ENCODE measurements at places on chromosomes 2 and 18.

GRCh38 chr18:3626929-3627458 lies 177.0 kb downstream of the TGIF1 start:
- H3K4me1 ChIP-seq, result peaks cover 9% of the 10 kb centered on the region
- H3K36me3 ChIP-seq, result no peaks in the 10 kb centered on the region
- H3K4me3 ChIP-seq, result no peak overlapping the region
- no peaks in the 10 kb centered on the region for H3K27me3 ChIP-seq

- no peaks in the 10 kb centered on the region for H3K4me1 ChIP-seq
- DNase-seq, result no peak
- H3K4me3 ChIP-seq, result no peak overlapping the region
- H3K27ac ChIP-seq, result no peak overlapping the region
- no peaks in the 10 kb centered on the region for H3K27me3 ChIP-seq
Observed at GRCh38 chr2:221267773-221268425, 304.2 kb downstream of the EPHA4 start.

DNA sequence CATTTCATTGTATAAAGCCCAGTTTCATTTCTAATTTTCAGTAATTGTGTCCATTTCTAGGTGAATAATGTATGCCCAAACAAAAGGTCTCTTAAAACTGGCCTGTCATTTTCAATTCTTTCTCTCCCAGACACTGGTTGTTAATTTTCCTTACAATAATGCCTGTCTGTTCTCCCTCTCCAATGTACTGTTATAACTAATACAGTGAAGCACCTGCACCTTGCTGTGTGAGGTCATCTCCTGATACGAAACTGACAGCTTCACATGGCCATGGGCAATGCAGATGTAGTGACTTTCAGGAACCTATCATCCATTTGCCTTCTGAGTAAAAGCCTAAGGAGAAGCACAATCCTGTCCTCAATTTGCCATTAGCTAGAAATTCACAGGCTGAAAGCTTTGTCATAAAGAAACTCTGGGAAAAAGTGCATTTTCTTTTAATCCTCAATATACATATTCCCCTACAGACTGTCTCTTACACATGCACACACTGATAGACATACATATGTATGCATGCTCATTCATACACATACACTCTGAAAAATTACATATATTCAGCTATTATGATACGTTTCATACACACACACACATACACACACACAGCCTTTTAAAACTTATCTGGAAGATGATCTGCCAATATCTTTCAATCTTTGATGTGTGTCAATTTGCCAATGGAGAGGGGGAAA lies 1030.3 kb downstream of the TDRD15 start:
- no peak overlapping the region for H3K27ac ChIP-seq
- no peak overlapping the region for H3K4me3 ChIP-seq
- no peak for DNase-seq
- no peaks in the 10 kb centered on the region for H3K4me1 ChIP-seq
- H3K36me3 ChIP-seq, result no peaks in the 10 kb centered on the region

DNA sequence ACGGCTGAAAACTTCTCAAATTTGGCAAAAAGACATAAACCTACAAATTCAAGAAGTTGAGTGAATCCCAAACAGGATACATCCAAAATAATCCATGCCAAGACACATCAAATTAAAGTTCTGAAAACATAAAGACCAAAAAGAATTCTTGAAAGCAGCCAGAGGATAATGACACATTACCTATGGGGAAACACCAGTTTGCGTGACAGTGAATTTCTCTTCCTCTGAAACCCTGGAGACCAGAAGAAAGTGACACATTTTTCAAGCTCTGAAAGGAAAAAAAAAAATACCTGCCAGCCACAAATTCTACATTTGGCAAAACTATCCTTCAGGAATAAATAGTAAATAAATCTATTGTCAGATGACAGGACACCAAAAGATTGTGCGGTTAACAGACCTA lies 86.0 kb upstream of the AFF3 start:
- H3K4me1 ChIP-seq, result no peaks in the 10 kb centered on the region
- H3K27ac ChIP-seq, result no peak overlapping the region
- no peaks in the 10 kb centered on the region for H3K27me3 ChIP-seq
- DNase-seq, result no peak

- H3K27me3 ChIP-seq, result no peaks in the 10 kb centered on the region
- H3K4me1 ChIP-seq, result peaks cover 4% of the 10 kb centered on the region
- H3K36me3 ChIP-seq, result peaks cover 10% of the 10 kb centered on the region
- H3K27ac ChIP-seq, result no peak overlapping the region
Observed at GRCh38 chr2:88698498-88699233, 7.2 kb downstream of the RPIA start.
